Activated CD4-positive, alpha-beta memory T cell treated with anti-CD3 and anti-CD28 coated beads for 36 hours (primary cell): ENCODE measurements at places on chromosomes 5 and 9. TPM values are rescaled to one million over a fixed set of nuclear protein-coding genes. Genes with fewer than 3 reads are reported as not detected.

The NEURL1B gene
- 0.29 TPM for total RNA-seq

DNA sequence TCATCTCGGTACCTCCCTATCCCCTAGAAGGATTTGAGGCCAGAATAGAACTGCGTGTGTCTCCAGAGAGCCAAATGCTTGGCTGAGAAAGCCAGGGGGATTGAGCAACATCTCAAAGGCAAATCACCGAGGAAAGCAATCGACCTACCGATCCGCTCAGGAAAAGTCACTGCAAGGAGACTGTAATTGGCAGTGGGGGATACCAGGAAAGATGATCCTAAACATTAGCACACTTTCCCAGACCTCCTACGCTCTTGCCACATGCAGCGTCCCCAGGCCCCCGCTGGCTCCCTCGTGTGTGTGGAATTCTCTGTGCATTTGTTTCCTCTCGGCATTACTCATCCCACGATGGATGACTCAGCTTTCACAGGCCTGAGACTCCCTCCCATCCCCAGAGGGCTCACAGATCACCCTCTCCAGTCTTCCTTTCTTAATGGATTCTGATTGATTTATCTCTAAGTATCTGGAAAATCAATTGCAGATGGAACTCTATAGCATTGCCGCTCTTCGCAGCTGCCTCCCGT, 82.2 kb upstream of the ICE1 start:
- no peak for DNase-seq

DNA sequence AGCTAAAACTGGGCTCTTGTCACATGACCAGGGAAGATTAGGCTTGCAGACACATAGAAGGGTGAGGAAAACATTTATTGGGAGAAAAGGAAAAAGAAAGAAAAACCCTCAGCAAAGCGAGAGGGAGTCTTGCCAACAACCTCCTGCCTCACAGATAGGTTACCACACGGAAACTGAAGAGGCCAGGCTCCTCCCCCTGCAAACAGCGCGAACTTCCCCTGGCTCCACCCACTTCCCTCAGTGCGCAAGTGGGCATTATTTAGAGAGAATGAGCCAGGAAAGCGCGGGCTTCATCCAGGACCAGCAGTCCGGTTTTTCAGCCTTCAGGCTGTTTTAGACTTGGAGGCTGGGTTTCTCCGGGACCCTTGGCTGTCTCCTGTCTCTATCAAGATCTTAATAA, 70.3 kb downstream of the STK32A start:
- DNase-seq = no peak

GRCh38 chr5:95727764-95728191, 3.4 kb upstream of the RHOBTB3 start:
- DNase-seq = no peak

DNA sequence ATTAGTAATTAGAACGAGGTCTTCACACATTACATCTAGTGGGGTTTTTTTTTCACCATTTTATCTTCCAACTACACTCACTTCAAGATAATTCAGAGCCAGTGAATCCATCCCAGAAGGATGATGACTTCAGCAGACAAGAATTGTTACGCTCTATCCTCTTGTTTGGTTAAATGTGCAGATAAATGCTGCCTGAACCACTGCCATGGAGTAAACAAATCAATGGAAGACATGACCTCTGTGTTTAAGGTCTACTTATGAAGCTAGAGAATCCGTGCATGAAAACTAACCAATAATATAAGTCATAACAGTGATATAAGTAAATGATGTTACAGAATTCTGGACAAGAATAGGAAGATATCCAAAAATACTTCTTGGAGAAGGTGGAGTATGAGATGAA, 602.6 kb downstream of the TLR4 start:
- DNase-seq = no peak

DNA sequence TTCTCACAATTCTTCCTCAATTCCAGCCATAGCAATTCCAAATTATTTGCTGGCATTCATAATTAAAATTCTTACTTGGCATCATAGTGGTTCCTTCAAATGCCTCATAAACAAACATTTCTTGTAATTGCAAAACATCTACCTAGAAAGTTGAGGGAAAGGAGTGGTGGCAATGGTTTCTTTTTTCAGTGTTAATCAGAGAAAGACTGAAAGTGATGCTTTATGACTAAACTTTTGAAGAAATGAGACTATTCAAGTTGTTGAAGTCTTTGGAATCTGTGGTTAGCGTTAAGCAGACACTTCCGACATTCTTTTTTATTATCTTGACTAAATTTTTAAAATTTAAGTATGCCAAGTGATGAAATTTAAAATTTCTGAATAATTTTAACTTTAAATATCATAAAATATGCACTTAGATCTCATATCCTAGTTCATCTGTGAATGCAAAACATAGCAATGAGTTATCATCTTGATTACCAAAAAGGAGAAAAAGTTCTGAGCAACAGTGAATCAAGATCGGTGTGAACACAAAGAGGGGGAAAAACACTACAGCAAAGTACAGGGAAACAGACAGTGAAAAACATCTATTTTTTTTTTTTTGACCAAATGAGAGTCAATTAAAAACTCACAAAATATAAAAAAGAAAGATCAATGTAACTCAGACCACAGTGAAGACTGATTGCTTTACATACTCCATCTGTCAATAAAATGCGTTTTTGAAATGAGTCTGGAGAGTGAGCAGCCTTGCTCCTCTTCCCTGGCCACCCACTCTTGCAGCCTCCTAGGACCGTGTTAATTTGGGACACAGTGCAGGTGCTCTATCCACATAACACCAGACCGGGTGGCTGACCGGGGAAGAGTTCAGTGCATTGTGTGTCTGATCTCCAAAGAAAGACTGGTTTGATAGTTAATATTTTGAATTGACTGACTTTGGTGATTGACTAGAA, 20.6 kb upstream of the IL7R start:
- peak; percentile 45 for DNase-seq
